Esophagus squamous epithelium (tissue), 5 donors: ENCODE measurements at places on chromosomes 13 and 19.

DNA sequence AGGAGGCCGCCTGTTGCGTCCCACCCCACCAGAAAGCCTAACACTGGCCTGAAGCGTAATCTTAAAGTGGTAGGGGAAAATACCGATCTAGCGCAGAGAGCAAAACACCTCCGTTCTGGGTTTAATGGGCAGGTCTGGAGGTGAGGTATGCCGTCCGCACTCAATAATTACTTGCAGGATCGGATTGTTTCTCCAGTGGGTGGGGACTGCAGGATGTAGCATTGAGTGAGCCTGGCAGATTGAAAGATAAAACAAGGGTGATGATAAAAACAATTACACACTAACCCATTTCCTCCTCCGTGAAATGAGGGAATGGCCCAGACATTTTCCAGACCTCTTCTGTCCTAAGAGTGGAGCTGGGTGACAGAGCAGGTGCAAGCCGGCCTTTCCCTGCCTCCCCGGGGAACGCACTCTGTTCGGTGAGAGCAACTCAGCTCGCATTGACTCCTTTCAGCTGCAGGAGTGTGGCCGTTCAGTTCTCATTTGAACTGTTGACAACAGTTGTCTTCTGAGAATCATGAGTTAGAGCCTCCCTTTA lies 110.2 kb upstream of the DOCK9 start:
- no peak for DNase-seq

DNA sequence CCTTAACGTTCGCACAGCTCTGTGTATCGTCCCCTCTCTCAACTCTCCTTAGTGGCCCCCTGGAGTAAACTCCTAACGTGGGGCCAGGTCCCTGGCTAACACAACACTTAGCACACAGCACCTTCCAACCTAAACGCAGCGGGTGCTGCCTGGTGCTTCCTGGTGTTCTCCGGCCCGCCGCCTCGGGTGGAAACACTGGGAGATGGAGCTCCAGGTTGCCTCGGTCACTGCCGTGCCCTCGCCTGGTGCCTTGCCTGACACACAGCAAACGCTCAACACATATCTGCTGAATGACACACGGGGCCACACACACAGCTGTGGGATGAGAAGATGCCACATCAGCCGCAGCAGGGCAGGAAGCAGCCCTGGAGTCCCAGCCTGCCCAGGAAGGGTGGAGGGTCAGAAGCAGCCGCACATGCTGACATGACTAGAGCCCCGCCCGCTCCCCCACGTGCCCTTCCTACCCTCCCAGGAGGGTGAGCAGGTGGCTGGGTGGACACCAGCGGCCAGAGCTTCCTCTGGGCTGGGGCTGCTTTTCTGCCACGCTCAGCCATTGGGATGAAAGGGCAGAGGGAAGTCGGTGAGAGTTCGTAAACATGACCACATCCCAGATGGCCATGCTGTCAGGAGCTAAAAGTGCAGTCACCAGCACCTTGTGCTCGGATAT lies 6.6 kb downstream of the PEPD start:
- no peak for DNase-seq

GRCh38 chr19:46393456-46394401 lies 19.6 kb downstream of the CCDC8 start:
- no peak for DNase-seq

DNA sequence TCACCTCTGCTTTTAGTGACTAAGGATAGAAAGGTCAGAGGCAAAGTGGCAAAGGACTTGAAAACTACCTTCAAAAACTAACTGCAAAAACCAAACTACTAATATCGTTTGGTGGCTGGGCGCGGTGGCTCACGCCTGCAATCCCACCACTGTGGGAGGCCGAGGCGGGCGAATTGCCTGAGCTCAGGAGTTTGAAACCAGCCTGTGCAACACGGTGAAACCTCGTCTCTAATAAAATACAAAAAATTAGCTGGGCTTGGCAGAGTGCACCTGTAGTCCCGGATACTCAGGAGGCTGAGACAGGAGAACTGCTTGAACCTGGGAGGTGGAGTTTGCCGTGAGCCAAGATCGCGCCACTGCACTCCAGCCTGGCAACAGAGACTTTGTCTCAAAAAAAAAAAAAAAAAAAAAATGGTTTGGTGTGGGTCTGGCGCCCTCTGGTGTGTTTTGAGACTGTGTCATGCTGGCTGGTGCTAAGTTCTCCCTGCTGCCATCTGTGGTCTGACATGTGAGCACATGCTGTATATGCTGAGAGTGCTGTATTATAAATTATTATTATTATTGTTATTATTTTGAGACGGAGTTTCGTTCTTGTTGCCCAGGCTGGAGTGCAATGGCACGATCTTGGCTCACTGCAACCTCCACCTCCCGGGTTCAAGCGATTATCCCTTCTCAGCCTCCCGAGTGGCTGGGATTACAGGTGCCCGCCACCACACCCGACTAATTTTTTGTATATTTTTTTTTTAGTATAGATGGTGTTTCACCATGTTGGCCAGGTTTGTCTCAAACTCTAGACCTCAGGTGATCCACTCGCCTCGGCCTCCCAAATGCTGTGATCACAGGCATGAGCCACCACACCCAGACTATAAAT lies 36.0 kb upstream of the RNF17 start:
- no peak for DNase-seq

DNA sequence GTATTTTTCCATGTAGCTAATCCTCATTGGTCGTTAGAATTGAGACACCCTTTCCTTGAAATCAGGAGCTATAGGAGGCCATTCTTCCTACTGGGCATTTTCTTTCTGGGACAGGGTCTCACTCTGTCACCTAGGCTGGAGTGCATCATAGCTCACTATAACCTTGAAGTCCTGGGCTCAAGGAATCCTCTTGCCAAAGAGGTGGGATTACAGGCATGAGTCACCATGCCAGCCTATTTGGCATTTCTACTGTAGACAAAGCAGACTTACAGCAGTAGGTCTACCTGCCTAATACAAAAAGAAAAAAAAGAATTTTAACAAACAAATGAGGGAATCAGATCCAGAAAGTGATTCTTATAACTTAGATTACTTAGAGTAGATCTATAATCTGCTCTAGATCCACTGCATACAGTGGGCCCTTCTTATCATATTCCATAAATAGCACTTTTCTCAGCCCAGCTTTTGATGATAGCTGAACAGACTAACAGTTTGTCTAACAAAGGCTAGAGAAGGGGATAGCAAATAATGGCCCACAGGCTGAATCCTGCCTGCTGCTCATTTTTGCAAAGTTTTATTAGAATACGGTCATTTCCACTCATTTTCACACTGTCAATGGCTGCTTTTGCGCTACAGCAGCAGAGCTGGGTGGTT lies 36.7 kb upstream of the USPL1 start:
- no peak for DNase-seq

DNA sequence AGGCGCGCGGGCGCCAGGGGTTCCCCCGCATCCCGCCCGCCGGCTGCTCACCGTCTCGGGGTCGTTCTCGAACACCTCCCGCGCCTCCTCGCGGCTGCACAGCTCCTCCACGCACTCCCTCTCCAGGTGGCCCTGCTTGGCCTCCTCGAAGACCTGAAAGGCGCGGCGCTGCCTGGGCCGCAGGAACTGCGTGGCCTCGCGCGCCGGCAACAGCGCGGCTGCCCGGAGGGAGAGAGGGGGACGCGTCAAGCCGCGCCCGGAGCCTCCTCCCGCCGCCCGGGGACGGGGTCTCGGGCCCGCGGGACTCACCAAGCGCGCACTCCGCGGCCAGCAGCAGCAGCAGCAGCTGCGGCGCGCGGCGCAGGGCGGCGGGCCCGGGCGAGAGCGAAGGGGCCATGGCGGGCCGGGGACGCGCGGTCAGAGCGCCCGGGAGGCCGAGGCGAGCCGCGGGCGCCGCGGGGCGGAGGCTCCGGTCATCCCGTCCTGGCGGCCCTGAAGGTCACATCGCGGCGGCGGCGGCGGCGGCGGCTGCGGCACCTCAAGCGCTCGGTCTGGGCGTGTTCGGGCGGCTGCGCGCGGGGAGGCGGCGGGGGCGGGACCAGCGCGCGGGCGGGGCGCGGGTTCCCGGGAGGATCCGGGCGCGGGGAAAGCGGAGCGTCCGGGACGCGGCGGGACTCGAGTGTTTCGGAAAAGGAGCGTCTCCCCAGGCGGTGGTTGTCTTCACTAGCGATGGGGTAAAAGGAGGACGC lies at the start of gene GAS6:
TSS of gene GAS6 (minus strand) at position 553 of the 749 bp plus-strand sequence. CDS start at position 397, 156 bp downstream.
- DNase-seq = no peak

GRCh38 chr13:46062185-46062584 lies 9.6 kb upstream of the ZC3H13 start:
- DNase-seq = no peak

GRCh38 chr19:27806471-27807070 lies 1406.4 kb downstream of the UQCRFS1 start:
- DNase-seq = no peak

DNA sequence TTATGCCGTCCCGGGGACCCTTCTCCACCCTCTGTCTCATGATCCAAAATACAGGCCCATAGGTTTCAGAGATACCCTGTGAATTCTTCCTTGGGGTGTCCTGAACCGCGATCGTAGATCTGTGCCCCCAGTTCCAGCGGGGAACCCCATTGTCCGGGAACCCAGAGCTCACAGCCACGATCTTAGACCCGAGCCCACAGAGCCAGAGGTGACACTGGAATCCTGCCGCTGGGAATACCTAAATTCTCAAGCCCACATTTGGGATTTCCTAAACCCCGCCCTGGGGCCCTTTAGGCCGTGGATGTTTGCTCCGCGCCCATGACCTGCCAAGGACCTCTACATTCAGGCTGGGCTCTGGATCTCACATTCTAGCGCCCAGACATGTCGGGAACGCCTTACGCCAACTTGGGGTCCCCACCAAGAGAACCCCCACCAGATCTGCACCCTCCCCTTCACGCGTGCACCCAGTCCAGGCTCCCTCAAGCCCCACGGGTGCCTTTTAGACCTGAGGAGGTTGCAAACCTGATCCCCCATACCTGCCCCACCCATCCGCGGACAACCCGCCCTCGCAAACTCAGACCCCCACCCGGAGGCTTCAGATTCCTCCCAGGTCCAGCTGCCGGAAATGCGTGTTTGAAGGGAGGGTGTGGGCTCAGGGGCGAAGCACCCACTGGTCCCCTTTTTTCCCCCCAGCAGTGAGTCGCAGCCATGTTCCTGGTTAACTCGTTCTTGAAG lies 605 bp downstream of the CAPNS1 start:
- DNase-seq = no peak

- DNase-seq = no peak
Observed at GRCh38 chr13:23752111-23753001, 136.8 kb downstream of the MIPEP start.

DNA sequence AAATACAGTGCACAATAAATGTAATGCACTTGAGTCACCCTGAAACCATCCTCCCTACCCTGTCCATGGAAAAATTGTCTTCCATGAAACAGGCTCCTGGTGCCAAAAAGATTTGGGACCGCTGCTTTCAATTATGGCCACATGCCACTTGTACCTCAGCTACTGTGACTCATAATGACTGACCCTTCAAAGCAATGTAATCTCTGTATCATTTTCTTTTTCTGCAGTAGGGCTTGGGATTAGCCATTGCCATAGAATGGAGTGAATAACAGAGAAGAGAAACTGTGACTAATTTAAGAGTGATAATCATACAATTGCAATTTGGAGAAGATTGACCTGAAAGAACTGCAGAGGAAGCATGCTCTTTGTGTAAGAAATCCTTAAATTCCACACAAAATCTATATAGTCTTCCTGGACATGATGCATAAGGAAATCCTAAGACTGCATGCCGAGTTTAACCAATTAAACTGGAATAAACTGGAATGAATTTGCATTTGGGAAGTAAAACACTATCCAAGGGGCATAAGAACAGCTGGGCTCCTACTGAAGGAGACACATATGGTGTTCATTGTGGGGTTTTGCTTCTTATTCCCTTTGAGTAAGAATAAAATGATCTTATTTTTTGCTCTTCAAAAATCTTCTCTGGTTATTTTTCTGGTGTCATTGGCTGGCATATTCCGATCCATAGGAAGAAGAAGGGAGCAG lies 59.5 kb upstream of the SLC7A1 start:
- no peak for DNase-seq

DNA sequence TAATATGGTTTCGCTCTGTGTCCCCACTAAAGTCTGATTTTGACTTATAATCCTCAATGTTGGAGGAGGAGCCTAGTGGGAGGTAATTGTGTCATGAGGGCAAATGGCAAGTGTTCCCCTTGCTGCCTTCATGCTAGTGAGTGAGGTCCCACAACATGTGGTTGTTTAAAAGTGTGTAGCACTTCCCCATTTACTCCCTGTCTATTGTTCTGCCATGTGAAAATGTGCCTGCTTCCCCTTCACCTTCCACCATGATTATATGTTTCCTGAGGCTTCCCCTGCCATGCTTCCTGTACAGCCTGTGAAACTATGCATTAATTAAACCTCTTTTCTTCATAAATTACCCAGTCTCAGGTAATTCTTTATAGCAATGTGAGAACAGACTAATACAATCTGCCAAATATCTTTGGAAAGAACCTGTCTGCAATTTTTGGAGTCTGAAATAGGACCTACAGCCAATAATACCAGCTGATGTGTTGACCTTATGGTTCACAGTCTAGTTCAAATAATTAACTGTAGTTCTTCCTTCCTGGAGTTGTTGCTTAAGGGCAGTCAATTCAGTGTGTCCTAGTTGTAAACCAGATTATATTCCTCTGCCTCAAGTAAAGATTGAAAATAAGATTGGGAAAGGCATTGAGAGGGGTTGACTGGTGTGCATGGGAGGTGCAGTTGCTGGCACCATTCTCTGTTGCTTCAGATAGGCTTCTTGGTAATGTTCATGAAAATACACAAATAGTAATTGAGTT lies 1442.9 kb downstream of the SLITRK1 start:
- DNase-seq = no peak

- no peak for DNase-seq
Observed at GRCh38 chr13:26743971-26744370, 16.6 kb downstream of the GPR12 start.

DNA sequence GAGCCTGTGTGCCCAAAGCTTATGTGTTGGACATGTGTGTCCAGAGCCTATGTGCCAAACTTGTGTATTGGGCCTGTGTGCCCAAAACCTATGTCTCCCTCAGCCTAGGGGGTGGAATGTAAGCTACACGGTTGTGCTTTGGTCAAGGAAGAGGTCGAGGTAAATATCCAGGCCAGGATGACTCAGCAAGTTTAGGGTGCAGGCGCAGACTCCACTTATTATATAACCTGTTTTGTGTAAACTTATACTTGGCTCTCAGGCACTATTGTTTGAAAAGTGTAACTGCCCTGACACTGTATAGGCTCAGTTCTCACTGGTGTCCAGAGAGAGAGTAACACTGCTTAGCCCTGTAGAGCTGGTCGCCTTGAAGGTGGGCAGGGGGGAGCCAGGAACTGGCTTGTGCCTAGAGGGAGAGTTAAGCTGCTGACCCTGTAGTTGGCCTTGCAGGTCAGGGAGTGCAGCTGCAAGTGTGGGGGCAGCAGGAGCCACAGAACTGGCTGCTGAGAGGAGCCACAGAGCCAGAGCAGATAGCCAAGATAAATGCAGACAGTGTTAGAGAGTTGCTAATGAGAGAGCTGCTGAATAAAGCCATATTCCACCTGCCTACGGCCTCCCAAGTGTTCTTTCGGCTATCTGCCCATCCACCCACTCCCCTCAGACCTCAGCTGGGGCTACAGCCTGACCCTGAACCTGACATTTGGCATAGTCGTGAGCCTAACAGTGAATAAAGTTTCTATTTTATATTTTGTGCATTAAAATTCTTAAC lies 517.2 kb upstream of the SLITRK1 start:
- no peak for DNase-seq

GRCh38 chr13:60448907-60449510 lies 52.0 kb downstream of the TDRD3 start:
- no peak for DNase-seq
